Sigmoid colon (tissue), 7 donors: ENCODE measurements at places on chromosomes 7 and 10. TPM values are rescaled to one million over a fixed set of nuclear protein-coding genes. Genes with fewer than 3 reads are reported as not detected.

Gene CTAGE8
- not detected for total RNA-seq

Gene SLC39A12
- 0.14 TPM for total RNA-seq

Gene LMOD2
- total RNA-seq = not detected

Gene ZDHHC16
- 22.9 TPM for total RNA-seq

Gene PRLHR
- 0.49 TPM for total RNA-seq

Gene MYO1G
- total RNA-seq = 3.4 TPM
